ENCODE measurements at places on chromosomes 2 and 18.
A peak's percentile ranks its signal among the peaks of the same experiment; 100 is the strongest.

DNA sequence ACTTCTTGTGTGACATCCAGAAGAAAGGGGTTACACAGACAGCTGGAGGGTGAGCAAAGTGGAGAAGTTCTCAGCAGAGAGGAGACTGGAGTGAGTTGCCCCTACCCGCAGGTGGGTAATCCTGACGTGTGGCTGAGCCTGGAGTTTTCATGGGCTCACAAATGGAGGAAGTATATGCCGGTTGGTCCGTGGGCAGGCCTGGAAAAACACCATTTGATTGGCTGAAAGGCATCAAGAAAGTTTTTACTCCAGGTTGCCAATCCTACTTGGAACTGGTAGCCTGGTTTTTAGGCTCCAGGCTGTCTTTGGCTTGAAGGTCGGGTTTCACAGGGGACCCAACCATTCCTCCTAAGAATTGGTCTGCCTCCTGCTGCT lies 1177.4 kb upstream of the LRRTM1 start:
- no peak for DNase-seq

- DNase-seq, result no peak
Measured at GRCh38 chr2:121455446-121455845, 75.2 kb upstream of the RNU4ATAC start.

DNA sequence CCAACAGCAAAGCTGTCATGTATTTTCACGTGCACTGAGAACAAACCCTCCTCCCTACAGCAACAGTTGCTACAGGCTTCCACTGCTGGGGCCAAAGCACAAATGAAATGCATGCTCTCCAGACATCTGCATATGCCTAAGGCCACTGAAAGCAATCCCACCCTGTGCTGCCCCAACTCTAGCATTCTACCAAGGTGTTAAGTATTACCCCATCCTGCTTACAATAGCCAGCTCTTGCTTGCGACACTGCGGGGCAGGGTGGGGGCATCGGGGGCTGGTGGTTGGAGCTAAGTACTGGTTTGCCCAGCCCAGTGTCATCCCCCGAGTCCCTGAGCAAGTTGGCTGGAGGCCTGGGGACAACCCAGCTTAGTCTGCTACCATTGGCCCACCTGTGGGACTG lies 742.5 kb downstream of the TDRD15 start:
- DNase-seq, result no peak

DNA sequence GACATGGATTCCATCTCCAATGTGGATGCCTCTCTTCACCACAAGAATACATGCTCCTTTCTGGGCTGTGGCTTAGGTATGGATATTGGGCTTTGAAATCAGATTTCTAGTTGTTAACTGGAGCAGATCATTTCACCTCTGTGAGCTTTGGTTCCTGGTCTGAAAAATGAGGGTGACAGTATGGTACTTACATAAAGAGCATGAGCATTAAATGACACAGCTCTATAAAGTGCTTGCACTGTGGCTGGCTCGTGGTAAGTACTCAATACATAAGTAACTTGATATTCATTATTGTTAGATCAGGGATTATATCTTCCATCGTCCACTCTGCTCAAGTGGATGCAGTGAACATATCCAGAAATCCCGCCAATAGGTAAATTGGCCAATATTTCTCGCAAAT lies 33.4 kb downstream of the ARHGAP25 start:
- DNase-seq, result no peak

DNA sequence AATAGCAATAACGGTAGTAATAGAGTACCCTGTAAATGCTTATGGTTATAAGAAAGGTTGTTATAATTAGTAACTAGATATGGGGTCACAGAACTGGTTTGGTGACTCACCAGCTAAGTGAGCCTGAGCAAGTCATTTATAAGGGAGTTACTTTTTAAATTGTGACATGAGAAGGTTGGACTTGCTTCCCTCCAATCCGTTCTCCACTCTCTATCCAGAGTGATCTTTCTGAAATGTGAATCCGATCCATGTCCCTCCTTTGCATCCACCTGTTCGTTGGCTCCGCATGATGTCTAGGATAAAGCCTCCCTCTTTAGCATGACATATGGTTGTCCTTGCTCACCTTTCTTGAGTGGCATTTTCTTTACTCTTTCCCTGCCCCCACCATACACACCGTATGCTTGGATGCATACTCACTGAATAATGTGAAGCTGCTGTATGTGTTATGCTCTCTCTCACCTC lies 83.1 kb downstream of the CDC42EP3 start:
- DNase-seq, result no peak

- DNase-seq, result no peak
Measured at GRCh38 chr2:126050991-126051736, 604.8 kb upstream of the GYPC start.

DNA sequence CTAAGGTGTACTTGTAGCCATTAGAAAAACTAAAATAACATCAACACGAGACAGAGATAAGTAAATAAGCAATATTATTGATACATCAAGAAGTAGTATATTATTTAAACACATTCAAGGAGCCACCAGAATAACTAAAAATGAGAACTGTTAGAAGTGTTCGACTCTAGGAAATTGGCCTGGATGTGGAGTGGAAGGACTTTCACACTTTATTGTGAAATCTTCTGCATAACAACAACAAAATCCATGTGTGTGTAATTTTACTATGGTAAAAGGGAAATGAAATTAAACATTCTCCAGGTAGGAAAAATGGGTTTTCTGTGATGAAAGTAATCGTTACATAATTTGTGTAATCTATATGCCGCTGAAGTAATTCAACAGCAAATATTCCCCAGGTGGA lies 96.3 kb upstream of the RNF152 start:
- no peak for DNase-seq

DNA sequence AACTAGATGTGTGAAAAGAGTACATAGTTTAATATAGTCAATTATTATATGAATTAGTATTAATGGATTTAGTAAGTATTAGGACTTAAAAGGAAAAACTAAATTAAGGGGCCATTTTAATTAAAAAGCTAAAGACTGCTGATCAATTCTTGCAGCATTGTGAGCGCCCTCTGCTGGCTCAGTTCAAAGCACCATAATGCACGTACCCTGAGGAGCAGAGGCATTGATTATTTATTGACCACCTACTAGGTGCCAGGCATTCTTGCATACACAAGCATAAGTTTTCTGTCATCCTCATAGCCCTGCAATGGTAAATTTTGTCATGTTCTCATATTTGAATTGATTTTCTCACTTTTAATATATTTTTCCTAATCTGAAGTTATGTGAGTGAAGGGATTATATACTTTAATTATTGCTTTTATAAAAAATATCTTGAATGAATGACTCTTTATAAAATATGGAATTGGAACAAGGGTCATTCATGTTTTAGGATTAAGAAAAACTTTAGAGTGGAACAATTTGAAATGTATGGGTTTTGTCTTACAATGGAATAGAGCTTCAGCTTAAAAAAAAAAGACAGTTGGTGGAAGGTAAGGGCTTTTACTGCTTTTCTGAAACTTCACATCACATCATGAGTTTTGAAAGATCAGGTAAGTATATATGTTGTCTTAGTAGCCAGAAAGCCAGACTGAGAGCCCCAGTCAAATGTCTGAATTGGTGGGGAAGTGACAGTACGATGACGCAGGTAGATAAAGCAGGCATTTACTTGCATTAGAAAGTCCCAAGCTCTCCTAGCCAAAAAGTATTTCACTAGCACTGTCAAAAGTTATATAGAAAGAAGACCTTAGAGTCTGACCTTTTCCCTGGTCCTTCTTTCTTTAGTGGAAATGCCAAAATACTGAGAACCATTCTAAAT lies 9.7 kb downstream of the ITGA4 start:
- DNase-seq, result peak; percentile 32

DNA sequence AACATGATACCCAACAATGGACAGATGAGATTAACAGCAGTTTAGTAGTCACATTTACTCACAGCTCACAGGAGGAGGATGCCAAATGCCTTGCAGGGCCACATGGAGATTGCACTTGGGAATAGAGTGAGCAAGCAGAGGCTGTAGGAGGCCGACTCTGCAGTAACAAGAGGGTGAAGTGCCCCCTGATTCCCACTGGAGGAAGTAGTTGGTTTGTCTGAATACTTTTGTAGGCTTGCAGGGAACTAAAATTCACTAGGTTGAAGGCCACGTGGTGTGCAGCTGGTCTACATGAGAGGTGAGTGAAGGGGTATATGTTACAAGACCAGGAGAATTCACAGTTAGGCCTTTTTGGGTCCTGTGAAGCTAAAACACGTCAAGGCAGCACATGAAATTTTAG lies 419.3 kb upstream of the TNP1 start:
- no peak for DNase-seq

DNA sequence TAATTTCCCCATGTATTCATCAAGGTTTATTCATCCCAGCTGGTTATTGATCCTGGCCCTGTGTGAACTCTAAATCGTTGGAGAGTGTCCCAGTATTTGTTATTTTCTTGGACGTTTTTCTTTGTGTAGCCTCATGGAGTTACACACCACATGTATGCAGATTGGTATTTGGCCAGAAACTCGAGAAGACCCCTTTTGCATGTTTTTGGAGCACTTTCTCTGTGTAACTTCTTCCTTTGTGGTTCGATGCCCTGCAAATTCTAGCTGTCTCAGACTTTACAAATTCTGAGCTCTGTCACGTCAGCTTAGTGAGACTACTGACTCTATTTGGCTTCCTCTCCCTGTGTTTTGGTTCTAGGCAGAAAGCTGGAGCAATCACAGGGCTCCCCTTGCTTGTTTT lies 198.7 kb downstream of the MCFD2 start:
- DNase-seq, result no peak

DNA sequence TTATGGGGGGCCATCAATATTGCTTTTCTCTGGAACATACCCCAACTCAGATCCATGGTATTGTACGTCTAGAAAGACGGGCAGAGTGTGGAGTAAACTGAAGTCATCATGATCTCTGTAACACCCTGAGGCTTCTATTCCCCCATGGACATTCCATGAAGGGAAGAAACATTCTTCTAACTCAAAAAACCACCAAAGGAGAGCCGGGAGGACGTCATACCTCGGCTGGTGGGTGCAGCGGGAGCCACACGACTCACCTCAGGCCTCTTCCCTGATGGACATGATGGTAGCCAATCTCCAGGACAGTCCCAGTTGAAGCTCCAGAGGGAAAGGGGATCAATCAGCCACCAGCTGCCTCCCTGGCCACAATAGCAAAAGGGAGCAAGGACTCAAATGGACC lies 127.3 kb downstream of the MREG start:
- no peak for DNase-seq

DNA sequence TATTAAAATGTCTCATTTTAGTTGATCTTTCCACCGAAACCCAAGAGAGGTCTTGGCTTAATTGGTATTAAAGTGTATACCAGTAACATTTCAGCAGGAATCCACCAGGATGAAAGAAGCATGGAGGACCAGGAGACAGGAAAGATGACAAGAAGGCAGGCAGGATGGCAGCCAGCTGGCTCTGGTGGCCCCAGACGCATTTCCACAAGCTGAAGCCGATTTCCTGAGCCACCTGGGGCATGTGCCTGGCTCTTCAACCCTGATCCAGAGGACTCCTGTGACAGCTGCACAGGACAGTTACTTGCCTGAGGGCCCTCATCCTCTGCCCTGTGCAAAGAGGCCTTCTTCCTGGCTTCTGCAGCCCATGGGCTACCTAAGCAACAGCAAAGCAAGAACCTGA lies 56.9 kb upstream of the NFU1 start:
- DNase-seq, result no peak

- DNase-seq, result no peak
Measured at GRCh38 chr2:105556366-105556765, 157.5 kb upstream of the FHL2 start.

DNA sequence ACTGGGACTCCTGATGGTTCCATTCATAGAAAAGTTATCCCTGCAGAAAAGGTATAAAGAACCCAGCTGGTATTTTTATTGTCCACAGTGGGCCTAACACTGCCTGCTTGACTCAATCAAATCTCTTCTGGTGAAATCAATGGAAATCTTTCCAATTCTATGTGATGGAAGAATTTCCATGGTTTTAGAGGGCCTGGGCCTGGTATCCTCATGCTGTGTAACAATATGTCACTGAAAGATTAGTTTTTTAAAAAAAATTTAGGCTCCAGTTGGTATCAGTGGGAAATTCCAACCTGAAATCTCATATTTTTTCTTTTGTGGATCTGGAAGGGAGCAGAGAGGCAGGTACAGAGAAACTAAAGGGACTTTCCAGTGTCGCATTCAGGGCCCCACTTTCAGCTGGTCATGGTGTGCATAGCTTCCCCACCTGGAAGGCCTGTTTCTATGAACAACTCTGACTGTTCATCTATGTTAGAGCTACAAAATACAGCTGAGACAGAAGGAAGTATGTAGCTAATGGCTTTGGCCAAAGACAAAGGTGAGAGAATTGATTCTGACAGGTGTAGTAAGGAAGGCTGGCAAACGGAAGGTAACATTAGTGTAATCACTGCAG lies 20.9 kb downstream of the NEB start:
- no peak for DNase-seq

DNA sequence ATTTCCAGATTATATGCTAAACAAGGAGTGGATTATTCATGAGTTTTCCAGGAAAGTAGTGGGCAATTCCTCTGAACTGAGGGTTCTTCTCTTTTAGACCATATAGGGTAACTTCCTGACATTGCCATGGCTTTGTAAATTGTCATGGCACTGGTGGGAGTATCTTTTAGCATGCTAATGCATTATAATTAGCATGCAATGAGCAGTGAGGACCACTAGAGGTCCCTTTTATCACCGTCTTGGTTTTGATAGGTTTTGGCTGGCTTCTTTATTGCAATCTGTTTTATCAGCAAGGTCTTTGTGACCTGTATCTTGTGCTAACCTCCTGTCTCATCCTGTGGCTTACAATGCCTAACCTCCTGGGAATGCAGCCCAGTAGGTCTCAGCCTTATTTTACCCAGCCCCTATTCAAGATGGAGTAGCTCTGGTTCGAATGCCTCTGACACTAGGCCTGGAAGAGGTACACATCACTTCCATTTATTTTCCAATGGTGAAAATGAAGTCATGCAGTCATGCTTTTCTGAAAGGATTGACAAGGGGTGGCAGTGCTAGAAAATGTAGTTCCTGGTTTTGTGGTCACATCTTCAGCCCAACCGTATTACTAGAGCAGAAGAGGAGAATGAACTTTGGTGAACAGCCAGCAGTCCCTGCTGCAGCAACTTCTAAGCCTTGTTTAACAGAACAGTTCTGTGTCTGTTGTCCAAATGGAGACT lies 26.6 kb upstream of the ITGA4 start:
- DNase-seq, result peak; percentile 7

GRCh38 chr2:7719876-7720275 lies 802.7 kb downstream of the RNF144A start:
- DNase-seq, result no peak

GRCh38 chr2:82857967-82858366 lies 1601.1 kb downstream of the SUCLG1 start:
- peak; percentile 21 for DNase-seq

- peak; percentile 44 for DNase-seq
Measured at GRCh38 chr2:104049981-104050380, 803.9 kb upstream of the POU3F3 start.

DNA sequence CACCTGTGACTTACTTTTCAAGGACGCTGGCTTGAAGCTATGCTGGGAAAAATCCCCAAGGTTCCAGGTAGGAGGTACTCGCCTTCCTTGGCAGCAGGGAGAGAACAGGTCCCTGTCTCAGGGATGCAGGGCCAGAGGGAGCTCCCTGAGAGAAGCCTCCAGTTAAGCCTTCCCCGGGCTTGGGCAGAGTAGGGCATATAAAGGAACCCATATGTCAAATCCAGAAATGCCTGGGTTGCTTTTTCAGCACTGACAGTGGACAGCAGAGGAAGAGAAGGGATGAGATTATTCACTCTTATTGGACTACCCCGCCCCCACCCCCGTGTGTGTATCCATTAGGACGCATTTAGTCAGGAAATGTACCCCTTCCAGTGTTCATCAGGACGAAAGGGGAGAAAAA lies 89.3 kb upstream of the TEX51 start:
- DNase-seq, result no peak

- DNase-seq, result no peak
Measured at GRCh38 chr2:238107525-238108422, 7.6 kb downstream of the ESPNL start.

GRCh38 chr2:88808652-88809051 lies 117.2 kb downstream of the RPIA start:
- DNase-seq, result no peak
